Breast epithelium (tissue), 4 donors: ENCODE measurements at places on chromosomes 2 and 18. TPM values are rescaled to one million over a fixed set of nuclear protein-coding genes. Genes with fewer than 3 reads are reported as not detected.

GRCh38 chr2:160087854-160088745, 25.7 kb upstream of the PLA2R1 start:
- no peak for DNase-seq

- DNase-seq: no peak
These were observed 60.7 kb downstream of the COL6A3 start for GRCh38 chr2:237353215-237353614.

GRCh38 chr2:162074928-162075688, 1.1 kb upstream of the DPP4 start:
- DNase-seq: no peak

DNA sequence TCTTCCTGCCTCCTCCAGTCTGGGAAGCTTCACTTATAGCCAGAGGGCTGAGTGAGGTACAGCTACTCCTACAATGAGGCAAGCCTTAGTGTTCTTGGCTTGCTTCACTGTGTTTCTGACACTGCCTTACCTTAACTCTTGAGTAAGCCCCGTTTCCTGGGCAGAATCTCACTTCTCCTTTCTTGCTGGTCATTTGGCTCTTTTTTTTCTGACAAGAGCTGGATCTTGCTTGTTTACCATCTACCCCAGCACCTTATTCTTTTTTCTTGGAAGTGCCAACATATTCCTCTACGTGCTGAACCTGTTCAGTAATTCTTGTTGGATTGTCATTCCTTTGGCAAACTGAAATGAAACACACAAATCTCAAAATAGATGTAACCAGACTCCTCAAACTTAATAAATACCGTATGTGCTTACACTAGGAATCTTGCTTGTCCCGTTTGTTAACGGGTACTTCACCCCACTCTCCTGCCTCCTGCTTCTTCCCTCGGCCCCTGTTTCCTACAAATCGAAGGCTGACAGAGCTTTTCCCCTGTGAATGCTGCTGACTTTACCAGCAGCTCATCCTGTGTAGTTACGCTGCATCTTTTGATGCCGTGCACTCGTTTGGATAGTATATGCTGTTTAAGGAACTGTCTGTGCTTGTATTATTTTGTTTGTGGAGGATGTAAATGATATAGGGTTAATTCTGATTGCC, 132.2 kb downstream of the FMNL2 start:
- DNase-seq: no peak

DNA sequence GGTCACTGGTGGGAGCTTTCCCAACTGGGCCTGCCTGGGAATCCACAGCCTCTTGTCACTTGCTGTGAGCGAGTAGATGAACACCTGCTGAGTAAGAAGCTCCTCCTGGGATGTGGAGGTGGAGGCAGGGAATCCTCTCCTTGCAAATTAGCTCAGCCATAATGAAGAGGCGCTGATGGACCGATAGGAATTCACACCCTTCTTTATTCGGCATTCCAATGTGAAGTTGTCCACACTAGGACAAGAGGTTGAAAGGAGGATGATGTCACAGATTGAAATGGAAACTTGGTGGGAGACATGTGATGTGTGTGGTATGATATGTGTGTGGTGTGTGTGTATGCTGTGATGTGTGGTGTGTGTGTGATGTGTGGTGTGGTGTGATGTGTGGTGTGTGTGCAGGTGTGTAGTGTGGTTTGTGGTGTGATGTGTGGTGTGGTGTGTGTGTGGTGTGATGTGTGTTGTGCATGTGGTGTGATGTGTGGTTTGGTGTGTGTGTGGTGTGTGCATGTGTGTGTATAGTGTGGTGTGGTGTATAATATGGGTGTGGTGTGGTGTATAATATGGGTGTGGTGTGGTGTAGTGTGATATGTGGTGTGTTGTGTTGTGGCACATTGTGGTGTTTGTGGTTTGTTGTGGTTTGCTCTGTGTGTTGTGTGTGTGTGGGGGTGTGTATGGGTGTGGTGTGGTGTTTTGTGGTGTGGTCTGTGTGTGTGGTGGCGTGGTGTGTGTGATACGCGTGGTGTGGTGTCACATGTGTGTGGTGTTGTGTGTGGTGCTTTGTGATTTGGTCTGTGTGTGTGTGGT, 216.4 kb downstream of the BCL2 start:
- DNase-seq: no peak

Gene BMP10
- not detected for total RNA-seq

Gene CAB39
- 83.4 TPM for total RNA-seq

Gene TRABD2A
- total RNA-seq: 7.4 TPM

Gene UCN
- total RNA-seq: 8.8 TPM

Gene SNTG2
- 6.0 TPM for total RNA-seq

DNA sequence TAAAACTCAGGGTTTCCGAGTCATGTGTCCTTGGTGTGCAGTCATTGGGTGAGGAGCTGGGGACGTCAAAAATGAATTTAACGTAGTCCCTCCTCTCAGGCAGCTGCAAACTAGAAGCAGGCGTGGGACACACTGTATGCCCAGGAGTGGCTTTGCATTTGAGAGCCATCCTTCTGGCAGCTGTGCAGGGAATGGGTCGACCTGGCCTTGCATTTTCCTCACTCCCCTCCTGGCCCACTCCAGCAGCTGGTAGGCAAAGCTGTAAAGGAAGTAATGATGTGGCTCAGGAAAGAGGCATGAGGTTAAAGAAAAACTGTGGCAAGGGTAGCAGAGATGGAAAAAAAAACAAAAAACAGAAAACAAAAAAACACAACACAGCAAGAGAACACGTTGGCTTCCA, 46.5 kb downstream of the RNF144A start:
- DNase-seq: no peak

- no peak for DNase-seq
These were observed 310.8 kb downstream of the AGAP1 start for GRCh38 chr2:235804676-235805075.

GRCh38 chr2:232741294-232741693, 35.1 kb downstream of the KCNJ13 start:
- no peak for DNase-seq
